SIG-M5 (cell line): ENCODE measurements at places on chromosomes 12 and 14.

DNA sequence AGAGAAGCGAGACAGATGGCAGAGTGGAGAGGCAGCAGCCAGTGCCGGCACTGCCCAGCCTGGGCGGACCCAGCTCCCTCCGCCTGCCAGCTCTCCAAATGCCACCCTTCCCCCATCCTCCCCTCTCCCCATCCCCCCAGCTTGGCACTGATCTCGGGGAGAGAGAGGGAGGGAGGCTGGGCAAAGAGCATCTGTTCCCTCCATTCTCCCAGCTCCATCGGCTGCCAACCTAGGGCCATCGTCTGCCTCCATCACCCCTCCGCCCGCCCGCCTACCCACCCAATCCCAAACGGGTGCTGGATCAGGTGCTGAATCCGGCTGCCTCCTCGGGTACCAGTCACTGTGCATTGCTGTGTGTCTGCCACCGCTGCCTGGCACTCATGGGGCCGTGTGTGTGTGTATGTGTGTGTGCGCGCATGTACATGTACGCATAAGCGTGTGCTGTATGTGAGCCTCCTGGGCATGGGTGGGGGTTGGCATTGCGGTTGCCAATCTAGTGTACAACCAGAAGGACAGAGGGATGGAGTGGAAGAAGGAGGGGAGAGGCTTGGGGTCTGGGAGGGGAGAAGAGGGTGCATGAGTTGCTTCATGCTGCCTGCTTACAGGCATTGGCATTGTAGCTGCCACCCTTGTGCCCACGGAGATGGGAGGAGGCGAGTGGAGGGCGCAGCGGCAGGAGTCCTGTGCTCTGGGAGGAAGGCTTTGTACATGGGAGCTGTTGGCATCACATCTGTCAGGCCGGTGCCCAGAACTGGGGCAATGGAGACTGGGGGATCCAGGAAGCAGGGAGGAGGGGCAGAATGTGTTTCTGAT lies 38.4 kb downstream of the ZFHX2 start:
- no peak for DNase-seq

DNA sequence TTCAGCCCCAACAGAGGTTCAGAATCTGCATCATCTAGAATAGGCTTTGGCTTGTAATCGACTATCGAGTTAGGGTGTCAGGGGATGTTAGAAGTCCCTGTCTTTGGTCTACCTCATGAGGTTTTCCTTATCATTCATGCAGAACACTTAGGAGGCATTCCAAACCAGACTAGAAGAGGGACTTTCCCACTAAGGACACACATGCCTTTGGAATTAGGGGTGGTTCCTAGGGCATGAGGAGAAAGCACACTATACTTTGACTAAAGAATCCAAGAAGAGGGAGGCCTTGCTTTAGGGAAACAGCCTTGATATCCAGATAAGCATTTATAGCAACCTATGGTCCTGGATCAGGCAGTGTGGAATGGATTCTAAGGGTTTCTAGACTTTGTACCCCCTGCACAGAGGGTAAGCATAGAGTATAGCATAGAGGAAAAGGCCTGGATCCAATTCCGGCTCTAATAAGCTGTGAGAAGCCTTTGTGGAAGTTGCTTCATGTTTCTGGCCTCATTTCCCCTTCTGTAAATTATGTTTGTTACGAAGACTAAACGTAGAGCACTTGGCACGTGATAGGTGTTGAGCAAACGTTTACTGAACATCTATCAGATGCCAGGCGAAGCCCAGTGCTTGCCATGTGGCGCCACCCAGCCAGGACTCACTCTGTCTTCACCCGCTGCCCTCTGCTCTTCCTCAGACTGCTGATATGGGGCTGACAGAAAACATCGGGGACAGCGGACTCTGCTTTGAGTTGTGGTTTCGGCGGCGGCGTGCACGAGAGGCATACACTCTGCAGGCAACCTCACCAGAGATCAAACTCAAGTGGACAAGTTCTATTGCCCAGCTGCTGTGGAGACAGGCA lies 13.2 kb downstream of the ZNF219 start:
- no peak for DNase-seq

DNA sequence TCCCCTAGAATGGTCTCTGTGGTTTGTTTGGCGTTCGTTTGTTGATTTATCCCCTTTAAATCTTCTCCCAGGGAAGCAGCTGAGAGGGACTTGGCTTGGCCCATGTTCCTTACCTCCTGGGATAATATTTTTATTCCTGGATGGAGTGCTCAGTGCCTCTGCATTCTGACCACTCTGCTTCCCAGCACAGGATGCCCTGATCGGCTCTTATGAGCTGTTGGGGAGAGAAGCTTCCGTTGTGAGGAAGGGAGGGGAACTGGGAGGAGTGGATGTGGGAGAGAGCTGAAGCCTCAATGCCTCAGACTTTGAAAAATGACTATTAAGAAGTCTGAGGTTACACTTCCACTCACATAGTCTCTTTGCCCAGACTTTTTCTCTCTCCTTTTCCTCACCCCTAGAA lies 114.8 kb downstream of the SMOC1 start:
- DNase-seq: no peak

DNA sequence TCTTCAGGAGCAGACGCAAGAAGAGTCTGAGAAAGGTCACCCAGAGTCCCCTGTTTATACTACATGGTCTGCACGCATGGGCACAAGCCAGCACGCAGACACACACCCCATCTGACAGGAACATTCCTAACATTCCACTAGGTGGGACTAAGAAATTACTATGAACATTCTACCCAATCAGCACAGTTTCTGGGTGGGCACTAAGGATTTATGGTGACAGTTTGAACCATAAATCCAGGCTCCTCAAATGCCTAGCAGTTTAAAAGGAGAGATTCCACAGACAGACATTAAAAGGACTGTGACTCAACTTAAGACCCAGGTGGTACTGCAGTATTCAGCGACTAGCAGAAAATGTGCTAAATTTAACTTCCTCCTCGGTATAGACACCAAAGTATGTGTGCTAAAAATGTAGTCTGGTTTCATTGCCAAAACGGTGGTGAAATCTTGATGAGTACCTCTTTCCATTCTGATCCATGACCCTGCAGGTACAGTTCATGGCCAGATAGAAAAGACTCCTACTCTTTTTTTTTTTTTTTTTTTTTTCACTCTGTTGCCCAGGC lies 16.2 kb downstream of the ABHD4 start:
- DNase-seq: no peak

- no peak for DNase-seq
Measured at GRCh38 chr14:103656031-103656755, 27.2 kb downstream of the KLC1 start.

- no peak for DNase-seq
Measured at GRCh38 chr12:117580015-117580717, 218.7 kb upstream of the NOS1 start.

GRCh38 chr14:61839507-61839906 lies 77.3 kb downstream of the SNAPC1 start:
- no peak for DNase-seq

DNA sequence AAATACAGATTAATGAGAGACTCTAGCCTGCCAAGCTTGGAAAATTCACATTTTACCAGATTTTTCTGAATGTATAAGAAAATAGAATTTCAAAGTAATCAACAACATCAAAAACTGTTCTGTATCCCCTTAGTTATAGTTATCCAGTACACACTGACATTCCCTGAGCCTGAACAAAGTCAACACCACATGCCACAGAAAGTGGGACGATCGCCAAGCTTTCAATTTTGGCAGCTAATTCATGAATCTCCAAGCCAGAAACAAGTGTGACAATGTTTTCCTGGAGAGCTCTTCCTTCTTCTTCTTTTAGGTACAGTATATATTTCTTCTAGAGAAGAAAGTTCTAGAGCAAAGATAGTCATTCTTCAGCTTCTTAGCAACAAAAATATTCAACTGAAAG lies 290.2 kb downstream of the PRKD1 start:
- no peak for DNase-seq

DNA sequence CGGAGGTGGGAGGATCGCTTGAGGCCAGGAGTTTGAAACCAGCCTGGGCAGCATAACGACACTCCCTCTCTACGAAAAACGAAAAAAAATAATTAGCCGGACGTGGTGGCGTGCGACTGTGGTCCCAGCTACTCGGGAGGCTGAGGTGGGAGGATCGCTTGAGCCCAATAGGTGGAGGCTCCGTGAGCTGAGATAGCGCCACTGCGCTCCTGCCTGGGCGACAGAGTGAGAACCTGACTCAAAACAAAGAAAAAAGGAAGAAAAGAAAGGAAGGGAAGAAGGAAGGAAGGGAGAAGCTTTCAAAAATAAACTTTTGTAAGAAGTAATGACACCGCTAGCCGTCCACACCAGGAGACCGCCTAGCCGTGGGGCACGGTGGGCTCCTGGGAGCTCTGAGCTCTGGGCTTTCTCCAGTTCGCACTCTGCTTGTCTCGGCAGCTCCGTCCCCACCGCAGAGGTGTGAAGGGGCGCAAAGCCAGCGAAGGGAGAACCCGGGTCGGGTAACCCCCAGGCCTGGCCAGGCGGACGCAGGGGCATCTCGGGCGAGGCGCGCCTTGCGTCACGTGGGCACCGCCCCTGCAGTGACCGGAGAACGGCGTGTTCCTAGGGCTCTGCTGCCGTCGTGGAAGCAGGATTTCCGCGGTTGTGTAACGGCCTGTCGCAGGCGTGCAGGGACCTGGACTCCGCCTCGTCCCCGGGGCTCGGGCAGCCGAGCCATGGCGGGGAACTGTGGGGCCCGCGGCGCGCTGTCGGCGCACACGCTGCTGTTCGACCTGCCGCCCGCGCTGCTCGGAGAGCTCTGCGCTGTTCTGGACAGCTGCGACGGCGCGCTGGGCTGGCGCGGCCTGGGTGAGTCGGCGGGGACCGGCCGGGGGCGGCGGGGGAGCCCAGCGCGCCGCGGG lies at the start of gene IRAK3:
TSS of gene IRAK3 (plus strand) at position 631 of the 902 bp plus-strand sequence. CDS start at position 717, 86 bp downstream.
- no peak for DNase-seq

GRCh38 chr14:85165094-85165493 lies 364.9 kb upstream of the FLRT2 start:
- no peak for DNase-seq

GRCh38 chr12:92600052-92600451 lies 102.7 kb upstream of the PLEKHG7 start:
- no peak for DNase-seq

DNA sequence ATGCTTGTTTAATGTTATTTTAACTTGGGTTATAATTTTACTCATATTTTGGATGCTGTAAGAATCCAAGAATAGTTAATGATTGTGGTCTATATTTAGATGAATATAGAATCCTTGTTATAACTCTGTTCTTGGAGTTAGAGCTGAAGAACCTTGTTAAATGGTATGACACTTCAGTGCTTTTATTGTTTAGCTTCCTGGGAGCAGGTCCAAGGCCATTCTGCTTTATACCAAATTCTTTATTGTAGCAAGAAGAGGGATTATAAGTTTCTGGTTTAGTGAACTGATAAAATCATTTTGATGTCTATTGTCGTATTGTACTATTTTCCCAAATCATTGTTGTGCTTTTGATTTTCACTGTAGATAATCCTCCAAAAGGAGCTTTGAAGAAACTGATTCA lies 69.4 kb downstream of the MIA2 start:
- no peak for DNase-seq

DNA sequence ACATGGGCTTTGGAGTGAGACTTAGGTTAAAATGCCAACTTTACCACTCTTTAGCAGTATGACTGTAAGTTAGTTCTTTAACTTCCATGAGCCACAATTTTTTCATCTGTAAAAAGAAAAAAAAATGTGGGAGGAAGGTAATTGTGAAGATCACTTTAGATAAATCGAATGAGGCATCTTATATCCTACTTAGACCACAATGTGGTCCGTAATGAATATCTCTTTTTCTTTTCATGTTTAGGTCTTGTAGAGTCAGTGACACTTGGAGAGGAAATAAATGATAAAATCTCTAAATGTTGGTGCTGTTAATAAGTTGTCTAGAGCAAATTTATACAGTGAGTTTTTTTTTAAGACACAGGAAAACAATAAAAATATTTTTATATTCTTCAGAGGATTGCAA lies 34.3 kb downstream of the RGS6 start:
- no peak for DNase-seq

- DNase-seq: no peak
Measured at GRCh38 chr12:49702676-49703215, 4.5 kb downstream of the FMNL3 start.
